Liver (tissue), 10 donors: ENCODE measurements at places on chromosomes 16 and 17.

- DNase-seq = no peak
These were observed 194.7 kb downstream of the SPECC1 start for GRCh38 chr17:20203761-20204263.

DNA sequence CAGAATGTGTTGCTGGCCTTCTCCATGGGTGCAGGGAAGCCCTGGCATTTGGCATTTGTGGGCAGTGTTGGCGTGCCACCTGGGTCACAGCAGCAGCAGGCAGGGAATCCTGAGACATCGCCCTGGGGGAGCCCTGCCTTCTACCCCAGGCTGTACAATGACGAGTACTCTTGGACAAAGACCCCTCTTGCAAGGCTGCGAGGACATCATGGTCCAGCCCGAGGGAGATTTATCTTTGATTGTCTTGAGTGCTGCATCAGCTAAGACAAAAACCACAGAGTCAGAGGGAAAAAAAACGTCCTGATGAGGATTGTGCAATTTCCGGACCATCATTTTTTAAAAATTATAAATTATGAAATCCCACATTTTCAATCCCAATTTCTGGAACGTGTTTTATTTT lies 3.7 kb downstream of the CRISPLD2 start:
- DNase-seq = no peak

- DNase-seq = no peak
These were observed 7.5 kb downstream of the RFFL start for GRCh38 chr17:35056013-35056412.

DNA sequence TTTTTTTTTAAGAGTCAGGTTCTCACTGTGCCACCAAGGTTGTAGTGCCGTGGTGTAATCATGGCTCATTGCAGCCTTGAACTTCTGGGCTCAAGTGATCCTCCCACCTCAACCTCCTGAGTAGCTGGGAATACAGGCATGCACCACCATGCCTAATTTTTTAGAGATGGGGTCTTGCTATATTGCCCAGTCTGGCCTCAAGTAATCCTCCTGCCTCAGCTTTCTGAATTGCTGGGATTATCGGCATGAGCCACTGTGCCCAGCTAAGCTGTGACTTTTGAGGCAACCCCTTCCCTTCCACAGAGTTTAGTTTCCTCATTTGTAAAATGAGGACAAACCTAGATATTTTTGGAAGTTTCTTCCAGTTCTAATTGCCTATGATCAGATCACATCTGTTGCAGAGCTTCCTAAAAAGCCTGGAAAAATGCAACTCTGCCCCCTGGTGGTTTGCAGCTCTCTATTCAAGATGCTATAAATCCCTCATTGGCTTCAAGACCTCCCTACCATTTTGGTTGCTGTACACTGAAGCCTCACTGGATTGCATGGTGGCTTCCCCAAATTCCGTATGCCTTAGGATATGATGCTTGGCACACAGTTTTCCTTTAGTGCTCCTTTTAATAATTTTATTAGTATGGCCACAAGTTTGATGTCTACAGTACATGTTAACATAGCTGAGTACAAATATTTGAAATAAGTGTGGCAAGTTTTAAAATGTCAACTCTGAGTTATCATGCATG lies 19.3 kb downstream of the GDE1 start:
- peak; percentile 85 for DNase-seq

DNA sequence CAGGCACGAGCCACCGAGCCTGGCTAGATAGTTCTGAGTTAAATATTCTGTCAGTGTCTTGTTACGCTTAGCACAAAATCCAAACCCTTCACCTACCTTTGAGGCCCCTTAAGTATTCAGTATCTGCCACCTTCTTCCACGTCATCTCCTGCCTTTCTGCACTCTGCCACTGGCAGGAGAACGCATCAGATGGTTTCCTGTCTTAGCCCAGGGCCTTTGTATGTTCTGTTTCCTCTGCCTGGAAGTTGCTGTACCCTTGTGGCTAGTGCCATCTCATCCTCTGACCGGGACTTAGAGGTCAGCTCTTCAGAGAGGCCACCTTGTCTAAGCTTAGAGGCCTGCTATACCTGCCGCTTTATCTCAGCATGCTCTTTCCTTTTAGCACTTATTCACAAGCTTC lies 67.5 kb upstream of the LGALS9 start:
- DNase-seq = no peak

DNA sequence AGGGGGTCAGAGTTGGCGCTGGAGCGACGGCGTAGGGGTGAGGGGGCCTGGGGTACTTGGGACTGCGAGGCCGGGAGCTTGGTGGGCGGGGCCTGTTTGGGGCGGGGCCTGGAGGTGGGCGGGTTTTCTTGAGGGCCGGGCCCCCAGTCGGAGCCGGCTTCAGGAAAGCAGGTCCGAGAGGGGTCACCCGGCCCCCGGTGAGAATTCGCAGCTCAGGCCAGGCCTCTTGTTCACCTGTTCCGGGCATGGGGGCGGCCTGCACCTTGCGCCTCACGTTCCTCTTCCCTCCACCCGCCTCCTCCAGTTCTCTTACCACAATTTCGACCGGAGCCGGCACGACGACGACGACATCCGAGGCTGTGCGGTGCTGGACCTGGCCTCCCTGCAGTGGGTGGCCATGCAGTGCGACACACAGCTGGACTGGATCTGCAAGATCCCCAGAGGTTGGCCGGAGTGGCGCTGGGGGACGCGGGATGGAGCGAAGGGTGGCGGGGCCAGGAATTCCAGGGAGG lies 52.5 kb downstream of the MRC2 start:
- no peak for DNase-seq
